ENCODE measurements at places on chromosomes 5 and 9.

GRCh38 chr9:6150483-6150882 lies 65.1 kb upstream of the IL33 start:
- no peak for DNase-seq
- H3K27ac ChIP-seq = no peak overlapping the region
- no peaks in the 10 kb centered on the region for H3K27me3 ChIP-seq
- H3K4me3 ChIP-seq = no peak overlapping the region
- no peaks in the 10 kb centered on the region for H3K36me3 ChIP-seq

- no peaks in the 10 kb centered on the region for H3K27me3 ChIP-seq
- DNase-seq = no peak
- H3K36me3 ChIP-seq = no peaks in the 10 kb centered on the region
These were observed 68.0 kb upstream of the MAMDC2 start for GRCh38 chr9:69975681-69976080.

GRCh38 chr9:708182-708550 lies 133.3 kb upstream of the DMRT1 start:
- no peak for DNase-seq
- H3K27me3 ChIP-seq = no peaks in the 10 kb centered on the region
- no peak overlapping the region for H3K27ac ChIP-seq
- peaks cover 4% of the 10 kb centered on the region for H3K4me1 ChIP-seq
- peak overlapping the region; percentile 26 for H3K4me3 ChIP-seq

DNA sequence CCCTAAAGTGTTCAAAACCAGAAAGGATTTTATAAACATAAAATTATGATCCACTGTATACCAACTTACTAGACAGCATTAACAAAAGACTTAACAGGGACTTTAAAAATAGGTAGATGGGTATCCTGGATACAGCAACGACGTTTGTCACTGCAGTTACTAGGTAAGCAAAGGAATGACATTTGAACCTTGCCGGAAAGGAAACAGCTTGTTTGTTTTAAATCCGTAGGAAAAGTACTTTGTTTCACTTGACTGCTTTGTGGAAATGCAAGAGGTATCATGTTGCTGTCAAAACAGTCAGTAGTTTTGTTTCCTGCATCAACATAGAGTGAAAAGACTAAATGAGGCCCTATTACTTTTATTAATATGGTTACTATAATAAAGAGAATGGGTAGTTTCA lies 122.9 kb downstream of the CDC42SE2 start:
- no peak overlapping the region for H3K27ac ChIP-seq
- H3K27me3 ChIP-seq = no peaks in the 10 kb centered on the region
- no peak overlapping the region for H3K4me3 ChIP-seq
- no peak for DNase-seq
- no peaks in the 10 kb centered on the region for H3K36me3 ChIP-seq

DNA sequence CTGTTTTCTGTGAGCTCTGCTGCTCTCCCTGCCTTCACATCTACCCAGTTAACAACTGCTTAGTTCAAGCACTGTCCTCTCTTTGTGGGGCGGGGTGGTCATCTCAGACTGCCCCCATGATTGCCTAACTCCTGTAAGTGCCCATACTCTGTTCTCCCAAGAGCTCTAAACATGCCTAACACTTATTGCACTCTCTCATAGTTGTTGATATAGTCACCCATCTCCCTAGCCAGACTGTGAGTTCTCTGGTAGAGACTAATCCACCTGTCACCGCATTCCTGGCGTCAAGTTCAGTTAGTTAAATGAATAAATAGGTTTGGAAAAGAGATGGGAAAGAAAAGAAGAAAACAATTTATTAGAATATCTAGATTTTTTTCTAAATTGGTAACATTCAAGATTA lies 18.3 kb upstream of the MUSK start:
- no peaks in the 10 kb centered on the region for H3K36me3 ChIP-seq
- no peak for DNase-seq
- H3K27ac ChIP-seq = no peak overlapping the region
- H3K4me3 ChIP-seq = no peak overlapping the region

Data from heart left ventricle (tissue), 16 donors.